Ascending aorta (tissue), 2 donors: ENCODE measurements at places on chromosomes 5 and 9. TPM values are rescaled to one million over a fixed set of nuclear protein-coding genes. Genes with fewer than 3 reads are reported as not detected.

Gene GRAMD2B
- 55.6 TPM for total RNA-seq

GRCh38 chr5:79962575-79963222, 28.4 kb downstream of the MTX3 start:
- H3K27me3 ChIP-seq = no peaks in the 10 kb centered on the region
- no peak for DNase-seq
- H3K36me3 ChIP-seq = no peaks in the 10 kb centered on the region
- H3K27ac ChIP-seq = no peak overlapping the region
- H3K4me1 ChIP-seq = no peaks in the 10 kb centered on the region
- no peak overlapping the region for H3K4me3 ChIP-seq

DNA sequence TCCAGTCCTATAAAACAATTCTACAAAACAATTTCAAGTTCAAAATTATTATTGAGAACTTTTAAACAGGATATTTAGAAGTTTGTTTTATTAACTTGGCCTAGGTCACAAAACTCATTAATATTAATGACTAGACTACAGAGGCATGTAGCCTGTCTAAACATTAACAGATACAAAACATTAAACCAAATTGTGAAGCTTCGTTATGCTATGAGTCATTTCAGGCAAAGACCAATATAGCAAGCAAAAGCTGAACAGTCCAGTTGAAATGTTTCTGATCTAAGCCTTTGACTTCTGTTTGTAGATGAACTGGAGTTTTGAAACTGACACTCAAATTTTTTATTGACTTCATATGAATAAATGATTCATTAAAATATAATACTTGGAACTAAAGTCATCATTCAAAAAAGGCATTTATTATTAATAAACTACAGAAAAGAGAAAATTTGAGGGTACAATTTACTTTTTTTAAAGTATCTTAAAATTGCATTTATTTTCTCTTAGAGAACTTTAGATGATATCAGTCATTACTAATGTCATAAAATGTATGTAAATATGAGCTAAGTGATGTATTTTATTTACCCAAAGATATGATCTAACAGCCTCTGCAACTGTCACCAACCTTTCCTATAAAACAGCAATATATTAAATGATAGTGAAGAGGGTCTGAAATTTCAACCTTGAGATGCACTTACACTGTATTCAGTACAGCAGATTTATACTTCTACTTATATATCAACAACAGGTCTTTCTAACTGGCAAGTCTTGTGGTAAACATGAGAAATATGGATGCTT, 188.8 kb downstream of the COMMD10 start:
- H3K36me3 ChIP-seq = no peaks in the 10 kb centered on the region
- no peaks in the 10 kb centered on the region for H3K4me1 ChIP-seq
- no peak for DNase-seq

Gene ACTL7B
- not detected for total RNA-seq

DNA sequence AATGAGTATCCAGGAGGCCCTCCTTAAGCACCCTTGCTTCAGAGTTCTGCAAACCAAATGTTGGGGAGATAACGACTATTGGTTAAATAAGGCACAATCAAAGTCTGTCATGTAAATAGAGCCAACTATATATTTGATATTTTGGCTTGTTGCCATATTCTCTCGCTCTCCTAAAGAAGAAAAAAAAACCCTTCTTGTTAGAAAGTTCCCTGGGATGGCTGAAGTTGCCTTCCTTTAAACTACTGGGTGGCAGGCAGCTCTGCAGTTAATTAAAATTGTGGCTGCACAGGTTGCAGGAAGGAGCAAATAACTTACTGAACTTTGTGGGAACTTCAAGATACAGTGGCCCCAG, 227.0 kb upstream of the ANKRD55 start:
- no peaks in the 10 kb centered on the region for H3K27me3 ChIP-seq
- DNase-seq = no peak
- peaks cover 24% of the 10 kb centered on the region for H3K4me1 ChIP-seq
- H3K36me3 ChIP-seq = no peaks in the 10 kb centered on the region

Gene LECT2
- total RNA-seq = not detected

Gene IFNA13
- not detected for total RNA-seq

GRCh38 chr9:112858625-112859147, 32.0 kb downstream of the SLC46A2 start:
- peaks cover 10% of the 10 kb centered on the region for H3K36me3 ChIP-seq
- H3K4me3 ChIP-seq = no peak overlapping the region
- no peak overlapping the region for H3K27ac ChIP-seq
- H3K4me1 ChIP-seq = no peaks in the 10 kb centered on the region
- no peaks in the 10 kb centered on the region for H3K27me3 ChIP-seq
